ENCODE measurements at places on chromosomes 4 and X.

- no peaks in the 10 kb centered on the region for H3K27me3 ChIP-seq
- H3K4me3 ChIP-seq = no peak overlapping the region
- H3K27ac ChIP-seq = no peak overlapping the region
- no peaks in the 10 kb centered on the region for H3K4me1 ChIP-seq
Observed at GRCh38 chrX:78619834-78620233, 39.3 kb downstream of the RTL3 start.

GRCh38 chr4:84875636-84876371, 90.7 kb downstream of the WDFY3 start:
- H3K27ac ChIP-seq = no peak overlapping the region
- no peaks in the 10 kb centered on the region for H3K4me1 ChIP-seq
- H3K27me3 ChIP-seq = no peaks in the 10 kb centered on the region
- DNase-seq = no peak
- no peaks in the 10 kb centered on the region for H3K36me3 ChIP-seq

GRCh38 chr4:165150545-165150944, 37.9 kb upstream of the TMEM192 start:
- H3K36me3 ChIP-seq = no peaks in the 10 kb centered on the region
- peaks cover 61% of the 10 kb centered on the region for H3K27me3 ChIP-seq
- DNase-seq = no peak
- no peaks in the 10 kb centered on the region for H3K4me1 ChIP-seq
- H3K4me3 ChIP-seq = no peak overlapping the region
- no peak overlapping the region for H3K27ac ChIP-seq

DNA sequence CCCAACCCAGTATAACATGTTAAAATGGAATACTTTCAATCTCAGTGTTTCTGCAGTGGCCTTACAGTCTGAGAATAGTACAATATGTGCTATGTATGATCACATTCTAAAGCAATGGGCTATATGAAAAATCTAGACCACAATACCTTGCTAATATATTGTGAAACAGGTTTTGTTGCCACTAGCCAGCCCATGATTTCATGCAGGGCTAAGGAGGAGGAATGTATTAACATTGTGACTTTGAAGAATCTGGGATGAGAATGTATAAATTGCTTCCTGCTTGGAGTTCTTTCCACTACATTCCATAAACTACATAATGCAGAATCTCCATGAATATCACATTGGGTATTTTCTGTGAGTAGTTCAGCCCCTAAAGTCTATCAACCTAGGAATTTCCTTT, 935.4 kb upstream of the GRIA3 start:
- H3K4me3 ChIP-seq = no peak overlapping the region
- no peak overlapping the region for H3K27ac ChIP-seq
- no peaks in the 10 kb centered on the region for H3K4me1 ChIP-seq
- no peak for DNase-seq

DNA sequence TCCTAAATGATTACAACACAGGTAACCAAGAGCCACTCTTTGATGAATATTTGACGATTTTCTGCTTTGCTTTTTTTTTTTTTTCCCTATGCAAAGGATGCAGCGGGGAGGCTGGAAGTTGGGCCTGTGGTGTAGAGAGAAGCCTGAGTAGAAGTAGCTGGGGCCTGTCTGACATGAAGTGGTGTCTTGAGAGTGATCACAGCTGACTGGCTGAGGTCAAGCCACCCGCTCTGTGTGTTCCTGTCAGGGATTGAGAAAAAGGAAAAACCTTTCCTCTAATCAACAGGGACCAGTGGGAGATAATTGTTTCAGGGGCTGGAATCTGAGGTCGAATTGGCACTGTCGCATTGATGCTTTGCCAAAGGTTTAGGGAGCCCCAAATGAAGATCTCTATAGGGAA, 258.7 kb downstream of the GRIA3 start:
- H3K4me3 ChIP-seq = no peak overlapping the region
- no peaks in the 10 kb centered on the region for H3K36me3 ChIP-seq
- DNase-seq = no peak

DNA sequence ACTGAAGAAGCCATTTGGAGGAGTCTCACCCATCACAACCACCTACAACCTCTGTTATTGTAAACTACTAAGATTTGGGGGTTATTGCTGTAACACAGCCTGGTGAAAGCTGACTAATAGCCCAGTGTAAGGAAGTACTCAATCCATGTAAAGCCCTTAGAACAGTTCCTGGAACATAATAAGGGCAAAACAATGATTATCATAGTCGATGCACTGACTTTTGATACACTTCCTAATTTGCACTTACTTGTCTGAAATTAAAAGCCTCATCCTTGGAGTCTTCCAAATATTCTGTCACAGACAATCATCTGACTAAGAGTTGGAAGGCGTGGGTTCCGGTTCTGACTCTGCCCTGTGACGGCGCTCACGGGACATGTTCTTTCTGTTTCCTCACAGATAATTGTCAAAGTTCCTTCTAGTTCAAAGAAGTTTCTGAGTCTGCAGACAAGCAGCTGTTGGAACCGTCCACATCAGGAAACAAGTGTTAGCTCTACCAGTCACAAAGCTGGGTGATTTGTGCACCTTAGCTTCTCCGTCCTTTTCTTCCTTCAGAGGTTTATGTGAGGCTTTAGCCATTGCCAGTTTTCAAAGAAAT, 33.4 kb upstream of the RASGEF1B start:
- H3K36me3 ChIP-seq = peaks cover 2% of the 10 kb centered on the region
- H3K4me3 ChIP-seq = peak overlapping the region; percentile 60
- H3K27ac ChIP-seq = peak overlapping the region; percentile 10
- peak; percentile 32 for DNase-seq

GRCh38 chr4:56058555-56058954, 109.8 kb downstream of the CEP135 start:
- H3K4me3 ChIP-seq = no peak overlapping the region
- H3K4me1 ChIP-seq = no peaks in the 10 kb centered on the region
- peaks cover 36% of the 10 kb centered on the region for H3K27me3 ChIP-seq
- H3K36me3 ChIP-seq = no peaks in the 10 kb centered on the region
- no peak for DNase-seq

GRCh38 chr4:31236020-31236638, 516.0 kb downstream of the PCDH7 start:
- DNase-seq = no peak
- H3K4me3 ChIP-seq = no peak overlapping the region
- no peaks in the 10 kb centered on the region for H3K4me1 ChIP-seq
- H3K27me3 ChIP-seq = no peaks in the 10 kb centered on the region
- H3K36me3 ChIP-seq = no peaks in the 10 kb centered on the region
- H3K27ac ChIP-seq = no peak overlapping the region

DNA sequence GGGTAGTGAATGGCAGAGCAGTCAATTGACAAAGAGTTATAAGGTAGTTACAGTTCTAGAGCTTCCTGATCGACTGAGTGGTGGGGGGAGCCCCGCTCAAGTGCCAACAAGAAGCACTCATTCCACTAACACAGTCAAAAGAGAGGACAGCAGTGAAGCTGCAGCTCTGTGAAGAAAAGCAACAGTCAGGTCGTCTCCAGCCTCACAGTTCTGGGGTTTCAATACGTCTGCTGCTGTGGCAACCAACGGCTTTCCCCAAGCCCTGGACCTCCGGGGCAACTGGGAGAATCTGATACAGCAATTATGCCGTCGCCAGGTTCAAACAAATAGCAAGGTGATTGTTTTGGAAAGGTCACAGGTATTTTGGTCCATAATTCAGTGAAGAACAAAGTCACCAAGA, 30.8 kb downstream of the GPM6B start:
- no peak for DNase-seq
- no peaks in the 10 kb centered on the region for H3K27me3 ChIP-seq
- H3K4me1 ChIP-seq = no peaks in the 10 kb centered on the region
- H3K27ac ChIP-seq = no peak overlapping the region
- H3K36me3 ChIP-seq = no peaks in the 10 kb centered on the region

DNA sequence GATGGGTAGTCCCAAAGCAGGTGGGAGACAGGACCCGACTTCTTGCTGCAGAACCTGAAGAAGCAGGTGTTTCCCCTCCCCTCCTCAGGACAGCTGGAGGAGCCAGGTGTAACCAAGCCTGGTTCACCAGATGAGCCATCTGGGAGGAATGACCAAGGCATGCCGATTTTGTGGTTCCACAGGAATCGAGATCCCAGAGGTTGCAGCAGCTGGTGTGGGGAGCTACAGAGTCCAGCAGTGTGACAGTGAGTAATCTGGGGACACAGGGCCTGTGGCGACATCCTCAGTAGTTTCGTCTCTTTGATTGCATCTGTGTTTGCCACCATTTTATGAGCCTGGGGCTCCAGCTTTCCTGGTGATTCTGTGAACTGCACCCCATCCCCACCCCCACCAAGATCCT, 2.6 kb upstream of the NDP start:
- no peaks in the 10 kb centered on the region for H3K4me1 ChIP-seq
- no peaks in the 10 kb centered on the region for H3K36me3 ChIP-seq
- DNase-seq = no peak
- peaks cover 18% of the 10 kb centered on the region for H3K27me3 ChIP-seq
- H3K4me3 ChIP-seq = no peak overlapping the region

DNA sequence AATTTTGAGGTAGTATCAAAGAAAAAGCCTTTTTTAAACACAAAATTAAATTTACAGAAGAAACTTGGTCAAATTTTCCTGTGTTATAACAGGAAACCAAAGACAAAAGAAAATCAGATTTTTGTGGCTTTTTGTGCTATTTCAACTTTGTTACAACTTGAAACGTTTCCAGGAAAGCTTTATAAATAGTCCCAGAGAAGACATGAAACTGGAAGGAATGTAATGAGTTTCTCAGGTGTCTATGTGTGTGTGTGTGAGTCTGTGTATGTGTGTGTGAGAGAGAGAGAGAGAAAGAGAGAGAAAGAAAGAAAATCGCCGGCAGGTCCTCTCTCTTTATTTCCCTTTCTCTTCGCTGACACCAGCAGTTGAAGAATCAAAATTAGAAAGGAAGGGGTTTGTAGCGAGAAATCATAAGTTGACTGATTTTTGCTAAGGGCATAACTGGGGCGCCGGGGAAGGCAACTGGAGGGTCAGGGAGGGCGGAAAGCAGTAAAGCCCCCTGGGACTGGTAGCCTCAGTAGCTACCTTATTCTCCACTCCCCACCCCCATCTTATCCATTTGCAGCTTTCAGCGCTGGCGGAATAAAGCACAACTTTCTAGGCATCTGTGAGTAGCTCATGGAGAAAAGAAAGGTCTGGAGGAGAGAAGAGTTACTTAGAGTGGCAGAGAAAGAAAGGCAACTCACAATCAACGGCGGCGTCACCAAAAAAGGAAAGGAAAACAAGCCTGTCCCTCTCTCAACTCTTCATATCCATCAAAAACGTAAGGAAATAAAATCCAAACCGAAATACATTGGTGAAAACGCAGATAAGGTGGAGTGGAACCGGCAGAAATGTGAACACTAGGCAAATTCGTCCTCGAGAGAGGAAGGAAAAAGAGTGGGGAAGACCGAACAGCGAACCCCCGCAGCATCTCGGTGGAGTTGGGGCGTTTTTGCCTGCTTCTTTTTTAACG, 1.3 kb downstream of the TMEM47 start:
- H3K27me3 ChIP-seq = peaks cover 9% of the 10 kb centered on the region
- H3K27ac ChIP-seq = no peak overlapping the region
- no peak for DNase-seq
- no peak overlapping the region for H3K4me3 ChIP-seq

DNA sequence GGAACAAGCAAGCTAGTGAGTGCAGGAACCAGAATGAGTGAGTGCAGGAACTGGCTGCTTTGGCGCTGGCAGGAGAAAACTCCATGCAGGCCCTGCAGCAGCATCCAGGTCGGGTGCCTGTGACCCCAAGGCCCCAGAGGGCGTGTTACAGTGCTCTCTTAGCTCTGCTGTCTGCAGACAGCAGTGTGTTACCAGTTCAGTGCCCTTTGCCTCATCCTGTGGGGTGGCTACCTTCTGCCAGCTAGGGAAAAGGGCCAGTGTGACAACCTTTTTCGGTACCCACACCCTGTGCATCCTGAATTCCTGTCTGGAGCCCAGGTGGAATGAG, 202.3 kb upstream of the SMIM31 start:
- no peak overlapping the region for H3K4me3 ChIP-seq
- no peaks in the 10 kb centered on the region for H3K36me3 ChIP-seq
- no peaks in the 10 kb centered on the region for H3K4me1 ChIP-seq

DNA sequence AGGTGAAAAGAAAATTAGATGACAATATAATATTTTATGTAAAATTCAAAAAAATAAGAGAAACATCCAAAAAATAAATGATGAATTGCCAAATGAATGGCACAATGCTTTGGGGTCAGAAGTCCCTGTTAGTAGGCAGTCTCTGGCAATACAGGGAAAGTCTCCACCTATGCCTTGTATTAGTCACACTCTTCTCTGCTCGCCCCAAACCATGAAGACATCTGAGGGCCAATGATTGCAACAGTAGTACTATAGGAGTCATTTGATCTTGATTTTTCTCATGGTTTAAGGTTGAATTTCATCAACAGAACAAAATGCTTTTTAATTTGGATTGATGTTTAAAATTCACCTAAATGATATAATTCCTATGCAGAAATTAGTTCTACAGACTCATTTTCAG, 3.9 kb upstream of the PRSS12 start:
- H3K4me1 ChIP-seq = peaks cover 8% of the 10 kb centered on the region
- H3K27ac ChIP-seq = no peak overlapping the region
- H3K4me3 ChIP-seq = no peak overlapping the region
- no peak for DNase-seq
- H3K36me3 ChIP-seq = peaks cover 3% of the 10 kb centered on the region

GRCh38 chr4:94517492-94517891, 65.8 kb downstream of the PDLIM5 start:
- DNase-seq = no peak
- H3K4me3 ChIP-seq = no peak overlapping the region
- H3K36me3 ChIP-seq = no peaks in the 10 kb centered on the region
- no peak overlapping the region for H3K27ac ChIP-seq
- peaks cover 18% of the 10 kb centered on the region for H3K4me1 ChIP-seq
- no peaks in the 10 kb centered on the region for H3K27me3 ChIP-seq

DNA sequence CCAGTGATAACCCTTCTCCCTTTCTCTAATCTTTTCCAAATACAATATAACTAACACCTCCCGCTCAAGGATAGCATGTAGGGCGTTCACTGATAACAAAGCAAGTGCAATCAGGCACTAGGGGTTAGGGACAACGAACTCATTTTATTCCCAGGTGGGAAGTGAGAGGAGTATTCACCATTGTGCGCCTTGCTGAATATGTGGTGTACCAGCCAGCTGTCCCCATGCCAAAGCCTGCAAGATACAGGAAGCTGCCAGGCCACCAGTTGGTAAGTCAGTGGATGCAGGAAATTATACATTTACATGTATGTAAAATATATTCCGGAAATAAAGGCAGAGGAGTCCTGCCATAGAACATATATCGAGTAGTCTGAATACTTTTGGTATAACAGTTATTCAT, 6.3 kb upstream of the HPRT1 start:
- H3K4me3 ChIP-seq = no peak overlapping the region
- H3K36me3 ChIP-seq = no peaks in the 10 kb centered on the region
- no peak for DNase-seq

GRCh38 chr4:30630431-30630830, 89.7 kb upstream of the PCDH7 start:
- no peak overlapping the region for H3K27ac ChIP-seq
- H3K36me3 ChIP-seq = no peaks in the 10 kb centered on the region
- H3K27me3 ChIP-seq = no peaks in the 10 kb centered on the region
- no peak overlapping the region for H3K4me3 ChIP-seq
- no peak for DNase-seq

- H3K27me3 ChIP-seq = peaks cover 92% of the 10 kb centered on the region
- no peak overlapping the region for H3K4me3 ChIP-seq
- H3K36me3 ChIP-seq = no peaks in the 10 kb centered on the region
- peaks cover 4% of the 10 kb centered on the region for H3K4me1 ChIP-seq
- DNase-seq = no peak
Observed at GRCh38 chr4:185020293-185020808, 2.1 kb downstream of the HELT start.
